ENCODE measurements at places on chromosomes 7 and 10.

GRCh38 chr10:58833771-58834561, 321.3 kb downstream of the BICC1 start:
- DNase-seq, result no peak

- no peak for DNase-seq
These were observed 45.6 kb downstream of the SORCS1 start for GRCh38 chr10:107118866-107119265.

GRCh38 chr10:44195112-44196007, 189.5 kb downstream of the CXCL12 start:
- peak; percentile 91 for DNase-seq

DNA sequence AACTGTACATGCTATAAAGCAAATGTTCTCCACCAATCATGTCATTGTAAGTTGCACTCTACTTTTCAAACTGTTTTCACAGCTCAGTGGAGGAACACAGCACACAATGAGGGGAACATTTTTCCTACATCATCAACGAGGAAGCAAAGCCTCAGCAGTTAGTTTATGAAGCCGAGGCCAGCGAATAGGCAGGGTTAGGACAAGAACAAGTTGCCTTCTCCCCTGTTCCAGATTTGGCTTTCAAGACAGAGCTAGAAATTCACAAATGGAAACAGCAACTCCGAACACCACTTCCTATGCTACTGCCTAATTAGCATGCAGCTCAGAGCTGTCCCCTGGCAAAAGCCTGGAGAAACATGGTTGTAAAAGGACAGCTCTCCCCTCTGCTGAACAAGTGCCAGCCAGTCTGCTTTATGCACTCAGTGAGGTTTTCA, 19.8 kb downstream of the ITGB8 start:
- no peak for DNase-seq

GRCh38 chr10:119637631-119638030, 13.5 kb upstream of the BAG3 start:
- no peak for DNase-seq

GRCh38 chr7:96179341-96179740, 142.6 kb downstream of the SLC25A13 start:
- DNase-seq, result peak; percentile 11

DNA sequence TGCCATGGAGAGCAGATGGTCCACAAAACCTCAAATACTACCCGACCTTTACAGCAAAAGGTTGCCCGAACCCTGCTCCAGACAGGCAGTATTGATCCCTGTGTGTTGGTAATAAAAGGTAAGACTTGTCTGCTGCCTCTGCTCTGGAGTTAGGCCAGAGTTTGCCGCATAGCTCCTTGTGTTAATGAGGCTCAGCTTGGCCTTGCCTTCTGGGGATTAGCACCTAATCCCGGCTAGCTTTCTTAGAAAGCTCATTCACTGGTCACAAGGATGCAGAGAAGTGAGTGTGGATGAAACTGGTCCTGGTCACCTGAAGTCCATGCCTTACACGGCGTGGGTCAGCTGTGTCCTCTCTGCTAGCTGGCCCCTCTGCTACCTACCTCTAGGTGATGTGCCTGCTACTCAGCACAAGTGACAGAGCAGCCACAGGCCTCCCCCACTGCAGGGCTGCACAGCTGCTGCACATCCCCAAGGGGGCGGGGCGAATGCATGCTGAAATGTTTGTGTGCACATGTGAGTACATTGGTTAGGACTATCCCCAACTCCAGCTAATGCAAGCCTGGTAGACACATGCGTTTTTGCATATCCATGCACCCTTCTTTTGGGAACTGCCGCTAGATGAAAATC, 31.7 kb upstream of the SYPL1 start:
- DNase-seq, result no peak

- DNase-seq, result no peak
These were observed 13.4 kb upstream of the ZRANB1 start for GRCh38 chr10:124928545-124928944.

DNA sequence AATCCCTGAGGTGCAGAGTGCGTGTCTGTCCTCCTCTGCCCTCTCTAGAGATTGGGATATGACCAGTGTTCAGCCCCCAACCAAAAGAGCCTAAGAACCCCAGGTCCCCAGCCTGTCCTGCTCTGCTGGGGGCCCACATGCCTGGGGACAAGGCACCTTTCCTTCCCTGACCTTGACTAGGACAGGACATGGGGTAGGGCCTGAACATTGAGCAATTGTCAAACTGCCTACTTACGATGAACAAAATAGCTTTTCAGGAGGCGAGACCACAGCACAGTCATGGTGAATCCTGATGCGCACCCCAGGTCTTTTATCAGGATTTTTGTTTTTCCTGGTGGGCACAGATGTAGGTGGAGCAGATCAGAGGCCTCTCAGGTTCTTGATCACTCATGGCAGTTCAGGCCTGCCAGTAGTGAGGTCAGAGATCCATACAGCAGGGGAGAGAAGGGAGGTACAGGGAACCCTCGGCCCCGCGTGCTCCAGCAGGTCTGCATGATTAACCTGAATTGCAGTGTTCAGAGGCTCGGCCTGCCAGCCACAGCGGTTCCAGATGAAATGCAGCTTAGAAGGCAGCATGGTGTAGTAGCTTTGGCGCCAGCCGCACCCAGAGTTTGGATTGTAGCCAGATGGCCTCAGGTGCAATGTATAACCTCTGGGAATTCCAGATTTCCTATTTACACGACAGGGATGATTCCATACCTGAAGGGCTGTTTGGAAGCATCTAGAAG, 191.3 kb downstream of the CUX1 start:
- DNase-seq, result no peak

DNA sequence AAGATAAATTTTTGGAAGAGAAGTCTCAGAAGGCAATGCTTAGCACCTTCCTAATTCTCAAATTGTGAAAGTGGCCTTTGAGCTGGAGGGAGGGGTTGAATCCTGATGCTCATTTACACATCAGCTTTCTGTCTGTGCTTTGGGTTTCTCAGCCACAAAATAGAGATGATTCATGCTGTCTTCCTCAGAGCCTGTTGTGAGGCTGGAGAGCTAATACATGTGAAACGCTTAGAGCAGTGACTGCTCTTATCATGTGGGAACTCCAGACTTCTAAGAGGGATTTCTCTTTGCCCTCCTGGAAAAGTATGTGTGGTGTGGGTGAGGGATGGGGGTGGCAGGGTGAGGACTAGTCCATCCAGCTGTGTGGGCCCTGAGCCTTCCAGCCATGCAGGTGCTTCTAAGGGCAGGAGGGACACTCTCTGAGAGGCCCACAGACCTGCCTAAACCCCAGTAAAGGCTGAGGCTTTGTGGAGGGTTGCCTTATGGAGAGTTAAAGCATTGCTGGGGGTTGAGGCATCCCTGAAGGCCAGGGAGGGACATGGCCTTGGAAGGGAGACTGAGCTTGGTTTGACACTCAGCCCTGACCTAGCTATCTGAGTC, 4.8 kb upstream of the EVX1 start:
- no peak for DNase-seq

DNA sequence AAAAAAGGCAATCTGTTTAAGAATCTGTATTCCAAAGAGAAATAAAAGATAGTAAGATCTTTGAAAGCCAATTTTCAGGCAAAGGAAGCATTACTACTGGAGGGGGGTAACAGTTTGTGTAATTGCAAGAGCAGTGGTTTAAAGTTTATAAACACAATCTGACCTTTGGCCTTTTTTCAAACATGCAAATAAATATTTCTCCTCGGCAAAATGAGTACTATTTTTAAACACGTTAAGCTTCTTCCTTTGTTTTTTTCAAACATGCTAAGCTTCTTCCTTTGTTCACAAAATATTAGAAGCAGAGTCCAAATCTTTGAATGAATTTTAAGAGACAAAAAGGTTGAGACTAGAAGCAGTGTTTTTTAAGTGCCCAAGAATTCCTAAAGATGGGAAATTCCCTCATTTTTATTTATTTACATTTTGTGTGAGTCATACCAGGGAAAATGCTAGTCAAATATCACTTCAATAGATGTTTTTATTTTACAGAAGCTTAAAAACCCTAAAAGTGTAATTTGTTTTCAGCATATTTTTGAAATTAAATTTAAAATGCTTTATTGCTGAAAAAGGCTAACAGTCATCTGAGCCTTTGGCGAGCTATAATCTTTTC, 229.3 kb downstream of the GPR37 start:
- DNase-seq, result no peak

- DNase-seq, result no peak
These were observed 53.5 kb upstream of the FGL2 start for GRCh38 chr7:77253151-77253550.

DNA sequence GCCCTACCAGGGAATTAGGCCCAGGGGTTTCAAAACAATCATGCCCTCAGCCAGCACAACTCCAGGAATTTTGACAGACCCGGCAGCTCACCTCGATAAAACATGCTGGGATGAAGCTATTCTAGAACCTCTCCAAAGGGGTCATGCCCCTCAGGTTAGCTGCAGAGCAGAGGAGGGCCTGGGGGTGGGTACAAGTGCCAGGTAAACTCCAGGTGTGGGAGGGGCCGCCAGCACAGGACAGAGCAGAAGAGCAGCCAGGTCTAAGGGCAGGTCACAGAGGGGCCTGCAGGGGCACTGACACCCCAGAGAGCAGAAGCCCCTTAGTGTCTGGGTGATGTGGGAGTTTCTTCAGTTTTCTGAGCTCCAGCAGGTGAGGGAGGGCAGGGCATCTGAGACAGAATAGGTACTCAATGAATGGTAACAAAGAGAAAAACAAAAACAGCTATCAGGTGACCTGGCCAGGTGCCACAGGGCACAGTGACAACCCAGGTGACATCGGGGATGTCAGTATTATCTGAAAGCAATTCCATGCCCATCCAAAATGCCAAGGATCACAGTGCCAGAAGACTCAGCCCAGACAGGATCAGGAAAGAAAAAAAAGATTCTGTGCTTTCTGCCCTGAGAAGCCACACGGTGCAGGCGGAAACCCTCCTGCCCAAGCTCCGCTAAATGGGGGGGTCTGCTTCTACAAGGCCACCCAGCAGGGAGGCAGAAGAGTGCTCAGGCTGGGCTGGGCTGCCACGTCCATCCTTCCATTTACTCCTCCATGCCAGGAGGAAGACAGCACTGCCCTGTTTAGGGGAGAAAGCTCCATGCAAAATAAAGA, 104.5 kb downstream of the TNS3 start:
- DNase-seq, result no peak

GRCh38 chr10:31953080-31953479, 24.4 kb upstream of the ARHGAP12 start:
- DNase-seq, result no peak

- peak; percentile 57 for DNase-seq
These were observed 122.3 kb upstream of the LYZL2 start for GRCh38 chr10:30751678-30752331.

GRCh38 chr7:2158331-2159175, 74.2 kb downstream of the MAD1L1 start:
- no peak for DNase-seq

- DNase-seq, result peak; percentile 55
These were observed 172.3 kb downstream of the CACNB2 start for GRCh38 chr10:18312374-18313139.

DNA sequence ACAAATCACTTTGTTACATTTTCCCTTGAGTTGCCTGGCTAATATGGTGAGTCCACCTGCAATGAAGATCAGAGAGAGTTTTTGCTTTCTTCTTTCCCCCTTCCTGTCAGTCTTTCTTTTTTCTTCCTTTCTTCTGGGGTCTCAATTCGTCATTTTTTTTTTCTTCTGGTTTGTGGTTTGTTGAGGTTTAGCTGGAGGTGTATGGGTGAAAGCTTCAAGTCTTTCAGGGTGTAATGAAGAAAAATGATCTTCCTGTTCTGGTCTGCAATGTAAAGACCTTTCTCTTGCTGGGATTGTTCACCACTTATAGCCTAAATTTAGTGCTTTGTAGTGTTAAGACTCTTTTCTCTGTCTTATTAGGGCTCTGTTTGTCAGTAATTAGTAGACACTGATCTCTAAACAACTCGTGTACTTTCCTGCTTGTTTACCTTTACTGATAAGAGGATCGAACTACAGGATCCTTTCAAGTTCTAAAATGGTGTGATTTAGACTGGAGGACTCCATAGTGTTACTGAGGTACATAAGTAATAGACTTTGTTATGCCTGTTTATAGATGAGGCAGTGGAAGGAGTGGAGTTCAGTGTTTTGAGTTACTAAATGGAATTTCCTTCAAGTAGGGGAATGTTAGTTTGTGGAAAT, 129.1 kb downstream of the SUGCT start:
- DNase-seq, result no peak

GRCh38 chr7:76396864-76397263, 12.6 kb downstream of the SSC4D start:
- no peak for DNase-seq

GRCh38 chr10:6978187-6978627, 398.1 kb upstream of the PRKCQ start:
- DNase-seq, result no peak

DNA sequence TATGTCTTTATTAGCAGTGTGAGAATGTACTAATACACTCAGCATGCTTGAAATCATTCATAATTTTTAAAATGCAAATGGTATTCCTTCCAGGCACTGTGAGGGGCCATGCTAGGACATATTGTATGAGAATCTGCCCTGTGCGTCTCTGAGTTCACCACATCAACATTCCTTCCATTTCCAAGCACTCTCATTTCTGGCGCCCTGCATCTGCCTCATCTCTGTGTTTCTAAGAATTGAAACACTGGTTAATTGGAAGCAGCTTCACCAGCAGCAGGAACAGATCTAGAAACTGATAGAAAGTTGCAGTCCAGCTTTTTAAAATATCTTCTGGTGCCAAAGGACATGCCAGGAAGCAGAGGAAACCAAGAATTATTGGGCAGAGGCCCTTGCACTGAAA, 555.9 kb upstream of the DPP6 start:
- no peak for DNase-seq

- no peak for DNase-seq
These were observed 205.3 kb downstream of the ARHGAP21 start for GRCh38 chr10:24518411-24518810.

DNA sequence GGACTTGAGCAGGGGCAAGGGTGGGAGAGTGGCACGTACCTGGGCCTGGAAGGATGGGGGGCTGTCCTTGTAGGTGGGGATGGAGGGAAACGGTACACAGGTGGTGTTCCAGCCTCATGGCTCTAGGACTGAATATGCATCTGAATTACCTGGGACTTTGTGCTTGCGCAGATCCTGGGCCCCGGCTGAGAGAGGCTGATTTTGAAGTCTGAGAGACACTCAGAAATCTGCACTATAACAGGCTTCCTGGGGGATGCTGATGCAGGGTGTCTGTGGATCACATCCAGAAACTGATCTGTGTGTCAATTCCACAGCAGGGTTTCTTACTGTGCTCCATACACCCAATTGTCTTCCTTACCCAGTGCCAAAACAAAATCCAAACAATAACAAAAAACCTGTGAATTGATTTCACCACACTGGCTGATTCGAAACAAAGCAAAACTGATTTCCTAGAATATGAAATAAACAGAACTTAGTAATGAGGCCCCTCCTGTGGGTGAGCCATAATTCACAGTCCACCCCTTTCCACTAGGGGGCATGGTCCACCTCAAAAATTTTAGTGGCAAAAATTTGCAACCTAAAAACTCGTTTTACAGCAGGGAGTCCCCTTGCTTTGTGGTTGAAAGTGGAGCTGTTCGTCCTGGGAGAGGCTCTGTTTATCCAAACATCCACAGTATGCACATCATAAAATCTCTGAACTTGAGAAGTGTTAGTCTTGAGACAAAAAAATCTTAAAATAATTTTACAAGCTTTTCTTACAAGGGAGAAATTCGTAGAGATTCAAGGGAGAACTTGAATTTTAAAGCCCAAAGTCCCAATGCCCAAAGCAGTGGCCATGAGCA, 32.0 kb upstream of the PLEKHA1 start:
- DNase-seq, result peak; percentile 72

Data from fibroblast of pulmonary artery (primary cell).